Skeletal muscle tissue (tissue), 5 donors: ENCODE measurements at places on chromosomes 12 and 14. TPM values are rescaled to one million over a fixed set of nuclear protein-coding genes. Genes with fewer than 3 reads are reported as not detected.

The TBX3 gene
- total RNA-seq, result 16.7 TPM

The KRT3 gene
- not detected for total RNA-seq

The CMKLR1 gene
- 5.7 TPM for total RNA-seq

The PMCH gene
- total RNA-seq, result not detected

The CLEC6A gene
- under 0.01 TPM for total RNA-seq

The CD163L1 gene
- 4.7 TPM for total RNA-seq

The PIP4P1 gene
- total RNA-seq, result 13.0 TPM

The SLC6A15 gene
- 0.52 TPM for total RNA-seq

The CCDC38 gene
- total RNA-seq, result not detected

The OR6C2 gene
- total RNA-seq, result not detected

The RNF212B gene
- total RNA-seq, result not detected
